GM04503 (cell line): ENCODE measurements at places on chromosomes 6 and 20.

DNA sequence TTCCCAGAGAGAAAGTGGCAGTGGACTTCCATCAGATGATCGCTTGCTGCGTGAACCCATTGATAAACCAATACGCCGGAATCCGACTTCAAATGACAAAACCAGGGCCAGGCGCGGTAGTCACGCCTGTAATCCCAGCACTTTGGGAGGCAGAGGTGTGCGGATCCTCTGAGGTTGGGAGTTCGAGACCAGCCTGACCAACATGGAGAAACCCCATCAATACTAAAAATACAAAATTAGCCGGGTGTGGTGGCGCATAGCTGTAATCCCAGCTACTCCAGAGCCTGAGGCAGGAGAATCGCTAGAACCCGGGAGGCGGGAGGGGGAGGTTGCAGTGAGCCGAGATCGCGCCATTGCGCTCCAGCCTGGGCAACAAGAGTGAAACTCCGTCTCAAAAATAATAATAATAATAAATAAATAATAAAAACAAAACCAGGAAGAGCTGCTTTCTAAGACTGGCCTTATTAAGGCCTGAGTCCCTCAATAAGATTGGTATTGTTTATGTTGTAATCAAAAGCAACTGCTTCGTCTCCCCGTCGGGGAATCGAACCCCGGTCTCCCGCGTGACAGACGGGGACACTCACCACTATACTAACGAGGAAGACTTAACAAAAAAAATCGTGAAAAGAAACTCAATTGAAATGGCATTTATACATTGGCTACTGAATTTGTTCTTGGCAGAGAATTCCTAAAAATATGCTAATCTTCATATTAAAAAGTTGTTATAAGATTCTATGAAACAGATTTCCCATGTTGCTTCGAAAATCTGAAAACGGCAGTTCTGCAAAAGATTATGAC lies 110.2 kb upstream of the ZNF184 start:
- no peak for DNase-seq

DNA sequence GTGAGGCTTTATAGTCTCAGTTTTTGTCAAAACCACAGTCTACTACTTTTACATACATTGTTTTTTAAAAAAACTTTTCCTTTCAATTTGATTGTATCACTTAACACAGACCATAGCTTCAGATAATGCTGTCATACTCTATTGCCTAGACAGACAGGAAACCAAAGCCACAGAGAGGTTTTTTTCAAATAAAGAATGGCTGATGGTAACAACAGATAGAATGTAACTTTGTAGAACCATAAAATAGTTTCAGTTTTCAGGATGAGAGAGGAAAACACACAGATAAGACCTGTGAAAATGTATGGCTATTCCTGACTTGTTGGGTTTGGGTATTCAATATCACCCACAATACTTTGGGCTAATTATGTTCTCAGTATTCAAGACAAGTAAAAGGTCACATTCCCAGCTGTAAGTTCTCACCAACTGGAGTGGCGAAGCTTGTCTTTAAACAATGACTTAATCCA lies 94.0 kb downstream of the ADGRG6 start:
- DNase-seq = no peak

- no peak for DNase-seq
These were observed 118.4 kb downstream of the GRM4 start for GRCh38 chr6:34027445-34027936.

GRCh38 chr6:163181666-163182180 lies 232.8 kb upstream of the QKI start:
- no peak for DNase-seq

GRCh38 chr6:116090251-116090650 lies 10.4 kb upstream of the NT5DC1 start:
- no peak for DNase-seq
